ENCODE measurements at places on chromosomes 5 and 9.

GRCh38 chr5:178293815-178294214, 61.2 kb upstream of the PHYKPL start:
- DNase-seq = no peak

- DNase-seq = no peak
These were observed 13.8 kb downstream of the WWC1 start for GRCh38 chr5:168305281-168305680.

GRCh38 chr9:131485728-131486422, 16.8 kb upstream of the POMT1 start:
- no peak for DNase-seq

DNA sequence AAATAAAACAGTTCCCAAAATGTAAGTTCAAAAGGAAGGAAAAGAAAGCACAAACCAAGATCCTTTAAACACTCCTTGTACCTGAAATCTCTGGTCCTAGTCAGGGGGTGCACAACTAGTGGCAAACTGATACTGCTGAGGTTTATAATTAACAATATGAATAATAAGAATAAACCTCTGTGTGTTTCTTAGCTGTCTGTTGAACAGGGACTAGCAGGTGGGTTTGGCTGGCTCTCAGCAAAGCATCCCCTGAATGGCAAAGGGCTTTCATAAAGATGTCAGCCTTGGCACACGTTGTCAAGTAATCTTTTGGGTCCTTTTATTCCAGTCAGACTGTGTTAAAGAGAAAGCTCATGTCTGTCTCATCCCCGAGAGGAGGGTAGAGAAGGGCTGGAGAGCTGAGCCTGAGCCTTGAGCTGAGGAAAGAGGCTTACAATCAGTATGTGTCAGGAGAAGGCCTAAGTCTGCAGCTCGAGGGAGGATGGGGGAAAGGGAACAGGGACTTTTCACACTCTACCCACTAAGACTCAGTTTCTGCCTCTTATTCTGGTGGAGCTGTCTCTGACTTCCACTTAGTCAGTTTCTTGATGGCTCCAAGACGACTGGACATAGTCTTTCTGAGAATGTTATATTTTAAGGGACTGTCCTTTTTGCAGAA, 123.0 kb downstream of the GALNT10 start:
- DNase-seq = no peak

DNA sequence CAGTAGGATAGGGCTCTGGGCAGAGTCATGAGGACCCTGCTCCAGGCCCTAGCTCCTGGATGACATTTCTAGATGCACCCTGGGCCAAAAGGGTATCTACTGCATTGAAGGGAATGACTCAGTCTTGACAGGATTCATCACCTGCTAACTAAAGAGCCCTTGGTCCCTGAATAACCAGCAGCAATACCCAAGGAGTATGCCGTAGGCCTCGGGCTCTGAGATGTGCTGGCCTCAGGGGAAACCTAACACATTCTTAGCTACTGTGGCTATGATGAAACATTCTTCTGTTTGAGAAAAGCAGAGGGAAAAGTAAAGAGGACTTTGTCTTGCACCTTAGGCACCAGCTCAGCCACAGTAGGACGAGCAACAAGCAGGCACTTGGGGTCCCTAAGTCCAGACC, 89.5 kb upstream of the SLC1A1 start:
- DNase-seq = no peak

- DNase-seq = no peak
These were observed 34.3 kb upstream of the CRB2 start for GRCh38 chr9:123321616-123322272.

DNA sequence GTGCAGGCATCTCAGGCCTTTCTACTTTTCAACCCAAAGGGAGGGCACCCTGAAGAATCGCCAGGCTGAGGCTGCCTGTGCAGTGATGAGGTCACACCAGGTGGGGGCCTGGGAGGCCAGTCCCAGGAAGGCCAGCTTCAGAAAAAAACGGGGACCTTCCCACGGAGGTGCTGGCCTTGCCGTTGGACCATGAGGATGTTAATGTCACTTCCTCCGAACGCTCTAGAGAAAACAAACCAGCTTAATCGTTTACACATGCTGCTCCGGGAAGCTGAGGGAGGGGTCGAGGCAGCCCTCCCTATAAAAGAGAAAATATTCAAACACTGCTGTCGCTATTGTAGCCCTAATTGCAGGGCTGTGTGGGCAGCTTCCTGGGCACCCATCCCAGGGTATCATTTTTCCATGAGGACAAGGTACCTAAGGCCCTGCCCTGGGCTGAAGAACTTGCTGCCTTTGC, 27.0 kb downstream of the PTGES start:
- DNase-seq = no peak

DNA sequence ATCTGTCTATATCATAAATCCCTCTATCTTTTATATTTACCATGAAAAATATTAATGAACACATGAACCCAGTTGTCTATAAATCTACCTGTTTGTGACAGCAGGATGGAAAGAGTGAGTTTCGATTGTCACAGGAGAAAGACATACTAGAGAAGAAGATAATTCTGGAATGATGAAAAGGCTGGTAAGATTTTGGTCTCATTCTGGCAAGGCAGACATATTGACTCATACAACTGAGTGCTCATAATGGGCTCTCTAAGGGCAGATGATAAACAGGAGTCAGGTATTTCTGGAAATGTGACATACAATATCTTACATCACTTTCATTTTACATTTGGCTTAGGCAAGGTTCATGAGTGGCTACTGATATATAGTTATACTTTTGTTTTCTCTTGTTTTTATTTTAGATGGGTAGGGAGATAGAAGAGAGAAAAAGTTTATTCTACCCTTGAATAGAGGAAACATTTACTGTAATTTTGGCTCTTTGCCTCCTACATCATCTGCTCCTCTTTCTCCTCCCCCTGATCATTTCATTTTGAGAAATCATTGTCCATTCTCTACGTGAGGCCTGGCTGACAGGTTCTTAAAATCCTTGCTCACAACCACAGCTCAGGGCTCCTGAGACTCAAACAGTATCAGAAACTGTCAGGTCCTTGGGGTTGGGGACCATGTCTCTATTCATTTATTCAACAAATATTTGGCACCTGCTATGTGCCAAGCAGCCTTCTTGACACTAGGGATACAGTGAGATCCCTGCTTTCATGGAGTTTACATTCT, 14.4 kb downstream of the ELOVL7 start:
- no peak for DNase-seq

DNA sequence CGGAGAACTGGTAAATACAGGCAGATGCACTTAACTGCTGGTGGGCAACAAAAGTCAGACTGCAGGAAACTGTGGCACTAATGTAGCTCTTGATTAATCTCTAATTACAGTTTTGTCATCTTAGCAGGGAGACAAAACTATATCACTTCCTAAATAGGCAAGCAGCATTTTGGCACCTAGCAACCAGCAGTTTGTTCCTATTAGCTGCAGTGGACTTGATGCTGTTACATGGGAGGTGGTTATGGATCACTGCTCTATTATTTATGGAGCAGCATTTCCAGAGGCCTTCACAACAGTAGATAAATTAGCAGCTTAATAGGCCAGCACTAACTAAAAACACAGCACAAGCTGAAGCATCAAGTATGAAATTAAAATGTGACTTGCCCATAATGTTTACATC, 518.3 kb upstream of the ITGA1 start:
- DNase-seq = no peak

DNA sequence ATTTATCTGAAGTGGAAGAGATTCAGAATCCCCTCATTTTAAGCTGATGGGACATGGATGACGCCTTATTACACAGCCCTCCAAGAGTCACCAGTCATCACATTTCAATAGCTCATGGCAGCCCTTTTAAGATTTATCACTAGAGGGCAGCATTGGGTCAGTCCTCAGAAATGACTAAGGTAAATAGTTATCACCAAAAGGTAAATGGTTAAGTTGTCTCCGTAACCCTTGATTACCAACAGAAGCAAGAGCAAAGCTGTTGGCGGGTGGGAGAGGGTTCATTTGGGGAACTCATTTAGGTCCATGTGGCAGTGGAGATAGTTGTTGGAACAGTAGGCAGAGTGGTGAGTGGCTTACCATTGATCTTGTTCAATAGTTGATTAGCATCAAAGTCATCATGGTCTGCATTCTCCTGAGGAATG, 12.0 kb upstream of the C9 start:
- no peak for DNase-seq

DNA sequence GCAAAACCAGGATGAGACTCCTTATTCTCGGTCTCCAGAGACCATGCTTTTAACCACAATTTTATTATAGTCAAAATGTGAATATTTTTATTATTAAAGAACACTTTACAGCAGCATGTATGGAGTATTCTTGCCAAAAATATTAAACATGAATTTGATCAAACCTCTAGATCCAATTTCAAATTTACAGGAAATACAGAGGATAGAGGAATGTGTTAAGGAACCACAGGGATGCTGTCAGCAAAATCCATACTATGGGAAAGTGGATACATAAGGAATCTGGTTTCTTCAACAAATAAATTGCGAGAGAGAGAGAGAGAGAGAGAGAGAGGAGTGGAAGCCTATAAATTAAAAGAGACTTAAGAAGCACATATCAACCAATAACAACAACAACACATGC, 348.2 kb upstream of the NUDT12 start:
- DNase-seq = no peak

GRCh38 chr9:124658165-124659017, 112.7 kb downstream of the NR6A1 start:
- peak; percentile 4 for DNase-seq

DNA sequence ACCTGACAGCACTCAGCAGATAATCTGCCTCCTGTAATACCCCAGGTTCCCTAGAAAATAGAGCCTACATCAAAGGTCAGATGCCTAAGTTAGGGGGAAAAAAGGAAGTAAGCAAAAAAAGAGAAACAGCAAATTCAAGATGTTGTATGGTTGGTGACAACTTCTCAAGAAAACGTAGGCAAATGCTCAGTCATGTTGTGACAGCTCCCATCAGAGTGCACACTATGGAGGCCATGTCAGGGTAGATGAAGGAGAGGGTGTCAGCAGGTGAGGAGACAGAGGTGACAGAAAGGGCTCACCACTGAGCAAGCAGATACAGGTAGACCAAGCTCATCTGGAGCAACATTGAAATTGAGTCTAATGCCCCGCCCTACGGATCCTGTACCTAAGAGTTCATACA, 356.8 kb upstream of the BRINP1 start:
- no peak for DNase-seq

- DNase-seq = no peak
These were observed 248.4 kb downstream of the TLR4 start for GRCh38 chr9:117952581-117952980.

DNA sequence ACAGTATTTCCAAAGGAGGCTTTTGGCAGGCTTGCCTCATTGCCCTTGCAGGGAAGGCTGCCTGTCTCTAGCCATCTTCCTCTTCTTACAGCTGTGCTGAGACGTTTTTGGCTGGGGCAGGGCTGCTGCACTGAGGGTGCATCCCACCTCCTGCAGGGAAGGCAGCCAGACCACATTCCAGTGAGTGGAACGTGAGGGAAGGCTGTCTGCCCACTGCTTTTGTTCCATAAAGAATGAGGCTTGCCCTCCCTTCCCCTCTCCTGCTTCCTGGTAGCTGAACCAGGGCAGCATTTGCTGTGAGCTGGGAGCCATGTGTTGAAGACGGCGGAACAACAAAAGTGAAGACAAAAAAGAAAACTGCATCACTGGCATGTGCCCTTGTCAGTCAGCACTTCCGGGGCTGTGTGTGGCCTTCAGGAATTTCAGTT, 16.8 kb downstream of the MGAT1 start:
- DNase-seq = no peak

- DNase-seq = no peak
These were observed 447.0 kb downstream of the KIF4B start for GRCh38 chr5:155460501-155460931.

GRCh38 chr5:80608731-80609130, 38.7 kb upstream of the ANKRD34B start:
- no peak for DNase-seq

DNA sequence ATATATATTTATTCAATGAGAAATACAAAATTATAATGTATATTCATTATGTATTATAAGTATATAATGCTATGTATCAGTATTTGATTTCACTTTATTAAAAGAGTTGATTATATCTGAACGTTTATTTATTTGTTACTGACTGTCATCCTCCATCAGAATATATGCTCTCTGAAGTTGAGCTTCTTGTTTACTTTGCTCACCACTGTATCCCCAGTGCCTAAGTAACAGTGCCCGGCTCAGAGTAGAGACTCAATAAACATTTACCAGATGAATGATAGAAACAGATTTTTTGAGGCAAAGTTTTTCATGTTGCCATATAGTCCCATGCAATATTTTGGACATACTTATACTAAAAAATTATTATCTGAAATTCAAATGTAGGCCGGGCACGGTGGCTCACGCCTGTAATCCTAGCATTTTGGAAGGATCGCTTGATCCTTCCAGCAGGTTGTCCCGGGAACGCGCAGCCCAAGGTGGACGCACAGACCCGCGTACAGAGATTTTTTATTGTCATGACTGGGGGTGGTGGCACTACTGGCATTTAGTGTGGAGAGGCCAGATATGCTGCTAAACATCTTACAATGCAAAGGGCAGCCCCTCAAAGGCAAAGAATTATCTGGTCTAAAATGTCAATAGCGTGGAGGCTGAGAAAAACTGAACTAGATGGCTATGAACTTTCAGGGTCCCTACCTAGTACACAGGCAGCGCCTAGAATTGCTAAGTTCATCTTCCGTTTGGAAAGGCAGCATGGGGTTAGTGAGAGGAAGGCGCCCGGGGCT, 761 bp upstream of the DNAJC25 start:
- no peak for DNase-seq

DNA sequence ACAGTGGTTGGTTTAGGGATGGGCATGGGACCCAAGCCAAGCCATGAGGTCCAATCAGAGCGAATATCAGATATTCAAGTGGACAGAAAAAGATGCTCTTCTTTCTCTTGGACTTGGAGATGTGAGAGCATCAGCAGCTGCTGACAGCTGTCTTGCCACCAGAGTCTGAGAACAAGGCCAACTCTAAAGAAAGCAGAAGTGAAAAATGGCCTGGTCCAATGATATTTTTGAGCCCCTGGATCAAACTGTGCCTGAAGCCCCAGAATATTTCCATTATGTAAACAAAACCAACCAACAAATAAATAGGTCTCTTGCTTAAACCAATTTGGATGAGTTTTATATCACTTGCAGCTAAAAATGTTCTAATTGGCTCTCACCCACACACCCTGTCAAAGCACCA, 30.7 kb upstream of the JADE2 start:
- no peak for DNase-seq

DNA sequence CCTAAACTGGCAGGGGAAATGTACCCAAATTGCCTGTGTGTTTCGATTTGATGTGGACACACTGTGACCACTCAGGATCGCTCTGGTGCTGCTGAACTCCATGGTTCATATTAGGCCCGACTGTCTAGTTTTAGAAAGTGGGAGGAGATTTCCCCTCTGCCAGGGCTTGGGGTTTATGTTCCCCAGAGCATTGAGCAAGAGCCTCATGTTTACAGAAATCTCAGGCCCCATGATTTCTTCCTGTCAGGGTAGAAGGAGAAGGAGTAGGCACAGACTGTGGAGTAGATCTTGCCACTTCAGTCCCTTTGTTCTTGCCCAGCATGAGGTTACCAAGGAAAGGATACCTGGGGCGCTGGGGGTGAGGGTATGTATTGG, 40.8 kb upstream of the GLRX start:
- no peak for DNase-seq

DNA sequence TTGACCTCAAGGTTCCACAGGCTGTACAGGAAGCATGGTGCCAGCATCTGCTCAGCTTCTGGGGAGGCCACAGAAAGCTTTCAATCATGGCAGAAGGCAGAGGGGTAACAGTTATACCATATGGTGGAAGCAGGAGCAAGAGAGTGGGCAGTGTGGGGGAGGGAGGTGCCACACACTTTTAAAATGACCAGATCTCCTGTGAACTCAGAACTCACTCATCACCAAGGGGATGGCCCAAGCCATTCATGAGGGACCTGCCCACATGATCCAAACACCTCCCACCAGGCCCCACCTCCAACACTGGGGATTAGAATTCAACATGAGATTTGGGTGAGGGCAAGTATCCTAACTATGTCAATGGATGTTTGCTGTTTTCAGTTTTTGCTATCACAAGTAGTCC, 16.2 kb downstream of the CYFIP2 start:
- DNase-seq = no peak
